Fibroblast of the aortic adventitia (primary cell): ENCODE measurements at places on chromosomes 7 and 10.
A peak's percentile ranks its signal among the peaks of the same experiment; 100 is the strongest.

DNA sequence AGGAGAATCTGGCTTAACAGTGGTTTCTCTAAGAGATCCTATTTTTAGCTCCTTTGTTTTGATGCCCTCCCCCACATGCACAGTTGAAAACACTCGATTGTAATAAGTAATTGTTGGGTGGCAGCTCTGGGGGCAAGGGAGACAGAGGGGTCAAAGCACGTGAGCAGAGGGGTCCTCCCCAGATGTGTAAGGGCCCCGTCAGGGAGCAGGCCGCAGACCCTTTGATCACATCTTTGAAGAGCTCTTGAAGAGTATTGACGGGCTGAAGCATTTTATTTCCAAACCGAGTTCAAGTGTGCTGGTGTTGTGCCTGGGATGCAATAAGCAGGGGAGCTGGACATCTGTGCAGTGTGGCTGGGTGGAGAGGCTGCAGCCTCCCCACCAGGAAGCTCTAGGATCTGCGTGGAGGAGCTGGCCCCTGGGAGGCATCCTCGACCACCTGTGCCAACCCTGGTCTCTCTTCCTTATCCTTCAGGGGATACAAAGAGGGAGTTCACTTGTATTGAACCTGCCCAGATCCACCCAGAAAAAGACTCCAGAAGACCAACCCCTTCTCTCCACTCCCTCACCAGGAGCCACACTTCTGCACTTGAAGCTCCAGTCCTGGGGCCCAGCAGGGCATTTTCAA lies 473.0 kb upstream of the MGMT start:
- no peak for DNase-seq

DNA sequence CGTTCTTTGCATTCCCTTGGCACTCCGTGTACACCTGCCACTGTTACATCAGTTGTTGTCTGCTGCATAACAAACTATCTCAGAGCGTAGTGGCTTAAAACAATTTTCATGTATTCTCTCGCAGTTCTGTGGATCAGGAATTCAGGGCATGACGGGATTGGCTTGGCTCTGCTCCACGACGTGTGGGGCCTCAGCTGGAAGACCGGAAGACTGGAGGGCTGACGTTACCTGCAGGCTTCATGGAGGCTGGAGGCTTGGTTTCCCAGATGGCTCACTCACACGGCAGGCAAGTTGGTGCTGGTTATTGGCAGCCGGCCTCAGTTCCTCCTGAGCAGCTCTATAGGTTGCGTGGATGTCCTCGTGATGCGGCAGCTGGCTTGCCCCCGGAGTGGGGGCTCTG lies 25.5 kb downstream of the NYAP1 start:
- peak; percentile 79 for DNase-seq

DNA sequence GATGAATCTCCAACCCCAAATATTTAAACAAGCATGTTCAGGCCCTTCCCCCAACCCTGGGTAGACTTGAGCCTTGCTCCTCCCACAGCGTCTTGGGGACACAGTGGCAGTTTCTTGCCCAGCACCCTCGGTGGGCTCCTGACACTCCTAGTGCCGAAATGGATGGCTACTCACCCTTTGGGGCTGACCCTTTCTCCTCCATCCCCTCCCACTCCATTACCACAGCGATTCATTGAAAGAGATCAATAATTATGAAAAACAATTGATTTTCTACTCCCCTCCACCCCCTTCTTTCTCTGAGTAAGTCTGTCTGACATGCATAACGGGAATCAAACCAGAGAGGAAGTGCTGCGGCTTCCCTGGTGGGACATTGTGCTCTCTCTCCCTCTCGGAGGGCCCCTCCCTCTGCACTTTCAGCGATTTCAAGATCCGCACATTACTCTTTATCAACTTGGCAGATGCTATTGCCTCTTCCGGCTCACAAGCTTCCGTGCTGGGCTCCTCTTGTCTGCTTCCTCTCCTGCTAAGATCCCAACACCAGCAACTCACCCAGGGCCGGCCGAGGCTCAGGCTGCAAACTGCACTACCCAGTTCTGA lies 79.0 kb upstream of the PLXNA4 start:
- DNase-seq: peak; percentile 46

DNA sequence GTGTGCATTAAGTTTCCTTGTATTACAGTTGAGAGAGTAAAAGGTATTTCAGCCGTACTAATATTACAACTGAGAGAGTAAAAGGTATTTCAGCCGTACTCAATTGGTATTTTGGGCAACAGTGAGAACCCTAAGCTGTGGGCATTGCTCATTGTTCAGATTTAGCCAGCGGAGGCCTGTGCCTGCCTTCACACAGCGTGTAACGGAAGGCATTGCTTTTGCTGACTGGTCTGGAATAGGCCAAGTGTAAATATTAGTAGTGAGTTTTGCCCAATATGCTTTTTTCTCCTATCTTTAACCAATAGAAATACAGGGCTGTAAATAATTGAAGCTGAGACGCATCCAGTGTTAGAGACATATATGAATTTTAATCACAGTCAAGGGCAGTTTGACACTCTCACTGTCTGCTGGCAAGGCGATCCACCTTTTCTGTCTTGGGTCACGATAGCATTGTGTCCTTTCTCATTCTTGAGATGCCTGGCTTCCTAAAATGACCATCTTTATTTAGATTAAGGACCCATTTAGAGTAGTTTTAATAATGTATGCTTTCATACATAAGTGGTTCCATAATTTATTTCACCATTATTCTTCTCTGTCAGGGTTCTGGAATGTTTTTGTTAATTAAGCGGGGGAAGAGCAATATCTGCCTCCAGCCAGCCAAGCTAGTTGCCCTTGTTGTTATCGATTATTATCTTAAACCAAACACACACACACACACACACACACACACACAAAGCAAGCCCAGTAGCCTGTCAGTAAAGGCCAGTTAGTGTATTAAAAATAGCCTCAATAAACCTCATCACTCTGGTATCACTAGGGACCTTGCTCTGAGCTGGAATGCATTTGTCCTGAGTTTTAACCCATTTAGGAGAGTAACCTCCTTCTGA lies 130.7 kb downstream of the CELF2 start:
- DNase-seq: no peak

- DNase-seq: peak; percentile 3
Observed at GRCh38 chr7:51242007-51242691, 74.5 kb downstream of the COBL start.
